ENCODE measurements at places on chromosomes 12 and 14.

DNA sequence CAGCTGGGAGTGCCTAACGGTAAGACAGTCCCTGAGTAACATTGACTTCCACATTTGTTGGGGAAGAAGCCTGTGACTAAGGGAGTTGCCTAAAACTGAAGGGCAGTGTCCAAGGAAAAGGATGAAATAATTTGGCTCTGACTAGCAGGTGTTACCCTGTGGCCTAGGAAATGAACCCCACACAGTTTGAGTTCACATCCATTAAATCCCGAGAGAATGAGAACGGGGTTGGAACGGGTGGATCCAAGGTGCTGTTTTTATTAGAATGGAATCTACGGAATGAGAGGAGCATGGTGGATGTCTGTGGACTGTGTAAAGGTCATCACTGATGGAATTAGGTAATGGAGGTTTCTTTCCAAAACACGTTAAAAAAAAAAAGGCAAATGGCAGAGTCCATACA, 324.0 kb downstream of the MED13L start:
- no peak for DNase-seq

DNA sequence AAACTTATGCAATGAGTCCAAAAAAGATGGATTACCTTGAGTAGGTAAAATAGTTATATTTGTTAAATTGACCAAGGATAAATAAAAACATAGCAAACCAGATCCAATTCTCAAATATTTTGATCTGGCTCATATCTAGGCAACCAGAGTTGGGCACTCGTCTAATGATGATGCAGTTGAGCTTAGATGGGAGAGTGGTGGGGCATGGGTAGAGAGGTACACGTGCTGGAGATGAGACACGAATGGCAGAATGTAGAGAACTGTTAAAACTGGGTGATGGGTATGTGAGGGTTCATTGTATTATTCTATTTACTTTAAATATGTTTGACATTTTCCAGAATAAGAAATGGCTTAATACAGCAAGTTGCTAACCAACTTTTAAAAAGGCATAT, 7.6 kb upstream of the RNF34 start:
- no peak for DNase-seq

DNA sequence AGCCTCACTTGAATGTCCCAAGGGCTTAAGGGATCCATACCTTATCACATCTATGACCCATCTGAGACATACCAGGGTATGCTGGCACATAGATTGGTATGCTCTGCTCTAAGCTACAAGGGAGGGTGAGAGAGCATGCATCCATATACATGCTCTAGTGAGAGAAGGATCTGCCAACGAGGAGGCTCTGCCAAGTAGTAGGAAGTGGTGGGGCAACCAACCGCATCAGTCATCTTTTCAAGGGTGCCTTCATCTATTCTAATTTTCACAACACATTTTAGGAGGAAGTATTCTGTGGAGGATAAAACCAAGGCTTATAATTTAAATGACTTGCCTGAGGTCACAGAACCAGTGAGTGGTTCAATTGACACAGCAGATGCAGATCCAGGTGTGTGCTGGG, 6.6 kb upstream of the PPM1A start:
- no peak for DNase-seq

DNA sequence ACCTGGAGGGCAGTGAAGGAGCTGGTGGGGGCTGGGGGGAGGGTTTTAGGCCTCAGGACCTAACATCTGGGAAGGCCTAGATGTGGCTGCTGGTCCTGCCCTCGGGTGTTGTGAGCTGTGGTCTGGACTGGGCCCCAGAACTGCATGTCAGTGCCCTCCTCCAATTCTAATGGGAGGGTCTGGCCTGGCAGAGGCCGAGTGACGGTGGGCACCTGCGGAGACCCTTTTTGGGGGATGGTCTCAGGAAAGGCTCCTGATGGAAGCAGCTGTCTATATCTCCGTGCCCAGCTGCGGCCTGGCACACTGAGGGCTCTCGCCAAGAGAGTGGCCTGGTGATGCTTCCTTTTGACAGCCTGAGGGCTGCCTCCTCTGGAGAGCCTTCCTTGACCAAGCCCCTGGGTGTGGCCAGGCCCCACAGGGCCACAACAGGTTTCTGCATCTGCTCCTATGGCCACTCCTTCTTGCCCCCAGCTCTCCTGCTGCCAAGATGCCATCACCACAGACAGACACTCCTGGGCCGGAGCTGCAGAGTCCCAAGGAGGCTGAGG, 5.3 kb downstream of the EXOC3L4 start:
- DNase-seq, result peak; percentile 49

GRCh38 chr12:121159467-121160307, 27.0 kb downstream of the P2RX7 start:
- no peak for DNase-seq

- no peak for DNase-seq
These were observed 52.6 kb upstream of the STK38L start for GRCh38 chr12:27191531-27191930.

GRCh38 chr14:74456684-74457564, 30.9 kb upstream of the SYNDIG1L start:
- DNase-seq, result no peak

- no peak for DNase-seq
These were observed 17.1 kb downstream of the KIAA0586 start for GRCh38 chr14:58444627-58445026.

DNA sequence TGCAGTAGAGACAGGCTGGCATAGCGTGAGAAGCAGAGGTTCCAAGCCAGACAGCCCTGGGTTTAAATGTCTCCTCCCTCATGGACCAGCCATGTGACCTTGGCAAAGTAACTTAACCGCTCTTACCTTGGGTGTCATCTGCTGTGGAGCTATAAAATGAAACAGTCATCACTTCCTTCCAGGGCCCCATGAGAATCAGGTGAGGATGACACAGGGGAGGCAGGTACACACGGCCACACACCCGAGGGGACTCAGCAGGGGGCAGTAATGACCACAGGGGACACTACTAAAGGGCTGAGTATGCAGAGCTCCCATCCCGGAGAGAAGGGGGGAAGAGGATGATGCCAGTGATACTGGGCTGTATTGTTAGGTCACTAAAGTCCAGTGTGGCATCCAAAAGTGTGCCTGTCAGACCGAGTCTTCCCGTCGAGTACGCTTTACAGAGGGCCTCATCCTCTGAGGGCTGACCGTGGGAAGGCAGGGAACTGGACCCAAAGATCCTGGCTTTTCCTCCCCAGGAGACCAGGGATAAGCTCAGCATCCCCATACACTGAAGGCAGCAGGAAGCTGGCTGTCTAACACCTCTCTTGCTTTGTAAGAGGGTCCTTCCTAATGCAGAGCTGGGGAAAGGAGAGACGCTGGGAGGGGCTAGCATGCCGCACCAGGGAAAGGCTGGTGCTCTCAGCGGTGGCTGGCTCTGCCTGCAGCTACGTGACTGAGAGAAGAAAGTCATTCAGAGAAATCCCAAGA, 94.2 kb downstream of the SINHCAF start:
- no peak for DNase-seq

DNA sequence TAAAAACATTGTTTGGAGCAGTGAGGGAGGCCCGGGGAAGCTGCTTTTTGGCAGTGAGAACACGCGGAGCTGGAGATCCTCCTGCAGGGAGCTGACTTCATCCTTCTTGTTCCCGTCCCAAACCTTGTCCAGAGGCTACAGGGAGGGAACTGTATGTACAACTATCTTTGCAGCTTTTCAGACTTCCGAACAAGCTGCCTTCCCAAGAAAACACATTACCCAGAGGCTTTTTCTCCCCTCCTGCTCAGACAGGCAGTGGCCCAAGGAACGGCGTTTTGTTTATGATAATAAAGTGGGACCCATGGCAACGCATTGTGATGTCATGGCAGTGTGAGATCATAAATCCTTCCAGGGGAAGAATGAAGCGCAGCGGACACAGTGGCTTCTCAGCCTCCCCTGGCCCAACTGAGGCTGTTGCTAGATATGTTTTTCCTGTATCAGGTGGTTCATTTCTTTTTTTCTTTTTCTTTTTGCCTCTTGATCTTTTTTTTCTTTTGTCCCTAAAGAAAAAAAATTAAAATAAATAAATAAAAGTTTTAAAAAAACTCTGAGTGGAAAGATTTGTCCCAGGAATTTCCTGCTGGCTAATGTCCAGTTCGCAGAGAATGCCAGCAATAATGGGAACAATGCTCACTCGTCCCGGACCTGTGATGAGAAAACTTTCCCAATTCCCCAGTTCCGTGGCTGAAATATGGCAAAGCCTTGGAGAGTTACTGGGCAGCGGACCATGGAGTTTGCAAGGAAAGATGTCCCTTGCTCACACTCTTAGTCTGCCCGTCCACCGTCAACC, 103.4 kb upstream of the MAP1LC3B2 start:
- no peak for DNase-seq

- DNase-seq, result no peak
These were observed 4.5 kb downstream of the TBX3 start for GRCh38 chr12:114679452-114679875.

DNA sequence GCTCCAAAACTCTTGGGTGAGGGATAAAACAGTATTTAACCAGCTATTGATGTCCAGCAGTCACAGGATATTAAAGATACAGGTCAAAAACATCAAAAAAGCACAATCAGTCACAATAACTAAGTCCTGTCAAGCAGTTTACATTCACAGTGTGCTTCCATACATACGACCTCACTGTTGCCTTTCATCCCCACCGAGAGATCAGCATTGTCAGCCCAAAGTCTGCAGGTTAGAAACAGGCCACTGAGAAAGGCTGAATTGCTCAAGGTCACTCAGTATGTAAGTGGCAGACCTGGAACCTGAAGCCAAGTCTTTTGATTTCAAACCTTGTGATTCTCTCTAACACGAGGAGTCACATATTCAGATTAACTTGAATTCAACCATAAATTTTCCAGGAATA, 124.9 kb downstream of the GXYLT1 start:
- DNase-seq, result no peak

DNA sequence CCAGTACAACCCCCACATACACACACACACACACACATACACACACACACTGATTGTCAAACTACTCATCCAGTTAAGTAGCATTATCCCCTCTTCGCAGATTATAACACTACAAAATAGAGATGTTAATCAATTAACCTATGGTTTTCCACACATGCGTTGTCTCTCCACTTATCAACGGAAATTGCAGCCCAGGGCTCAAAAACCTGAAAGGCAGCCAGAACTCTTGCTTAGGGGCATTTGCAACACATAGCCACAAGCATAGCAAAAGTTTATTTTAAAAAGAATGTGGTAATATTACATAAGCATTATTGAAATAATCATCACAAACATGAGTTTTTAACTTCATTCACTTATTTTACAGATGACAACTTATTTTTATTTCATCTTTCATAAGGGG, 265.8 kb downstream of the SLC16A7 start:
- no peak for DNase-seq

DNA sequence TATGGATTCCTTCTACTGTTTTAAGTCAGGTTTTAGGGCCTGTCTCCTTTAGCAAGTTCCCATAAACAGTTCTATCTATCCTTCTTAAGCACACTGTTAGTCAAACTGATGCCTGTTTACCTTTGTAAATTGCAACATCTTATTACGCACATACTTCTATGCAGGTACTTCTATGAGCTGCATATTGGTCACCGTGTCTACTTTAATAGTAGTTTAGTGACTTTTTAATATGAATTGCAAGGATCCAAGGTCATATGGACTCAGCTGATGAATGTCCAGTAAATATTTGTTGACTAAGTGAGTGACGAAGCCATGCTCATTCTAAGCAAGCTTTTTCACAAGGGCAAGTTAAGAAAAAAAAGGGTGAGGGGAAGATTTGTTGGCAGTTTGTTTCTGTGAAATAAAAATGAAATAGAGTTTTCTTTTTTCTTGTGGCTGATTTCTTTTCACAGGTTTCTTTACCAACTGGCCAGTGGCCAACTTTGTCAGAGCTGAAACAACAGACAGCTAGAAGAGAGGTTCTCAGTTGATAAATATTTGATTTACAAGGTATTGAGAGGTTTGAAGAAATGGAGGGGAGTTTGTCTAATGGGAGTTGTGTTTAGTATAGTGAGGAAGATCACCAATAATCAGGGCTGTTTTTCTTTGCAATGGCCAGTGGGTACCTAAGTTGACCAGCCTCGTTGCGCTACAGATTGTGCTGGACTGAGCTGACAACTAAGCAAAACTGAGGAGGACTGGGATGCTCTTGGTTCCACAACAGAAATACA, 141.1 kb downstream of the SLC15A5 start:
- DNase-seq, result no peak

DNA sequence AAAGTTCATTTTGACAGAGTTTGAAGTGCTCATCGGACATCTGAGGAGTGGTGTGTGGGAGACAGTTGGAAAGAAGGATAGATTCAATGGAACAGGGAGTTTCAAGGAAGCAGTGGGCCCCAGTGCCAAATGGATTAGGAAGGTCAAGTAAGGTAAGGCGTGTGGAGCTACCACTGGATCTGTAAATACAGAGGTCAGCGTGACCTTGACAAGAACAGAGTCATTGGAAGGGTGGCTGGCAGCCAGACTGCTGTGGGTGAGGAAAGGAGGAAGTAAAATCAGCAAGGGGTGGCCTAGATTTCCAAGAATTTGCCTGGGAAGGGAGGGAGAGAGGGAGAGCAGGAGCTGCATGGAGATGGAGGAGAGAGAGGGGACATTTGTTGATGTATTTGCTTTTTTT, 68.2 kb upstream of the IGF1 start:
- DNase-seq, result peak; percentile 9

- DNase-seq, result no peak
These were observed 58.7 kb upstream of the RD3L start for GRCh38 chr14:104001003-104001402.

DNA sequence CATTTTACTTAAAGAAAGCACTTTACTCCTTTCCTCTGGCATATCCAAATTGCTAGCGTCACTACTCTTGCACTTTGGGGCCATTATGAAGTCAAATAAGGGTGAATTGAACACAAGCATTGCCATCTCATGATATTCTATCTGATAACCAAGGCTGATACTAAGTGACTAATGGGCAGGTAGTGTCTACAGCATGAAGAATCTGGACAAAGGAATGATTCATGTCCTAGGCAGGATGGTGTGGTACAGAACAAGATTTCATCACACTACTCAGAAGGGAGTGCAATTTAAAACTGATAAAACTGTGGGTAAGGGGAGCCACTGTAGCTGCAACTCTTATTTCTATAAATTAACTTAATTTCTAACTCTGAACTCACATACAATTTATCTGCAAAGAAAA, 7.7 kb upstream of the SLC6A15 start:
- DNase-seq, result no peak

DNA sequence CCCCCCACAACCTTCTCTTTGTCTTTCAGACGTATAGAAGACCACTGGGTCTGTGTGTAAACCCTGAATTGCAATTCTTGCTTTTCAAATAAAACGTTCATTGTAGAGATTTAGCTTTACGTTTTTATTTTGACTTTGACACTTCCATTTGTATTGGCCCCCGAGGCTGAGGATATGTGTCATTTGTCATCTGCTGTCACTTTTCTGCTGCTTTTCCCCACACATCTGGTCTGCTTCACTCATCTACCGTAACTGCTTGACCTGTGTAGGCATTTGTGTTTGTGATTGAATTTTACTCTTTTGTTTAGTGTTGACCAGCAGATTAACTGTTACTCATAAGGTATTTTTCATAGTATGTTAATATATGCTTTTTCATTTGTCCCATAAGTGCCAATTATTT, 157.2 kb upstream of the SYT10 start:
- DNase-seq, result no peak

GRCh38 chr12:2526371-2526770, 268.4 kb upstream of the FKBP4 start:
- no peak for DNase-seq

Measured in pancreas (tissue), 10 donors.